ENCODE measurements at places on chromosomes 12 and 14.

- DNase-seq: no peak
Observed at GRCh38 chr12:89490922-89491321, 33.7 kb downstream of the GALNT4 start.

- no peak for DNase-seq
Observed at GRCh38 chr12:109997393-109997792, 1.2 kb upstream of the GIT2 start.

DNA sequence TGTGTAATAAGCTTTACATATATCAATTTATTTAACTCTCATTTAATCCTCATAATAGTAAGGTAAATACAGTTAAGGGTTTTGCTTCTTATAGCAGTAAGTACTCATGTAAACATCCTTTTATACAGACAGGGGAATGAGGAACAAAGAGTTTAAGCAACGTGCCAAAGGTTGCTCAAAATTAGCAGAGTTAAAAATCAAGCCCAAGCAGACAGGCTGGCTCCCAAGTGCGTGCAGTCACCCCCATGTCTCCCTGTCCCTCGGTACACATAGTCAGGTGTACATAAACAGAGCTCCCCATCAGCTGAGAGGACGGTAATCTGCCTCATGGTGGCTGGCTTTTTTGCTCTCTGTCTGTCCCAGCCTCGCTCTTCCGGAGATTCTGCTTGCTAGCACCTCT is 126.4 kb downstream of the DERA start:
- DNase-seq: no peak

GRCh38 chr12:132406493-132407450 is 77.4 kb upstream of the GALNT9 start:
- DNase-seq: no peak

DNA sequence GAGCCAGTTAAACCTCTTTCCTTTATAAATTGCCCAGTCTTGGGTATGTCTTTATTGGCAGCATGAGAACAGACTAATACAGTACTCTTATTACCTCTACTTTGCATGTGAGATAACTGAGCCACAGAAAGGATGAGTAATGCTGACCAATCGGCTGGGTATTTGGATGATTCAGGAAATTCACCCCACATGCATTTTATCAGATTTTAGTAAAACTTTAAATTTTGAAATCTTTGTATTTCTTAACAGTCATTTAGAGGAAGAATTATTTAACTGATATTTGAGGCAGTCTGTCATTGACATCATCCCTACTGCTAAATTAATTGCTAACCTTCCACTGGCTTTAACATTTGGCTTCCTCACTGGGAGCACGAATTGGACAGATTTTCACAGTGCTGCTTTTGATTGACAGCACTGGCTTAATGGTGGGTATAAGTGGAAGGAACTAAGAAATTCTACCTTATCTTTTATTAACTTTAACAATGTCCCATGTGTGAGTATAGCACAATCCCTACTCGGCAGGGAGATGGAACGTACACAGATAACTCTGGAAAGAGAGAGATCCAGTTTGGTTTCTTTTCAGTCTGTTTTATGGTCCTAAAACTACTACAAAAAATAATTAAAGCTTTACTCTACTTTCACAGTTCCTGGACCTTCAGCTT is 261.0 kb downstream of the DACT1 start:
- no peak for DNase-seq

DNA sequence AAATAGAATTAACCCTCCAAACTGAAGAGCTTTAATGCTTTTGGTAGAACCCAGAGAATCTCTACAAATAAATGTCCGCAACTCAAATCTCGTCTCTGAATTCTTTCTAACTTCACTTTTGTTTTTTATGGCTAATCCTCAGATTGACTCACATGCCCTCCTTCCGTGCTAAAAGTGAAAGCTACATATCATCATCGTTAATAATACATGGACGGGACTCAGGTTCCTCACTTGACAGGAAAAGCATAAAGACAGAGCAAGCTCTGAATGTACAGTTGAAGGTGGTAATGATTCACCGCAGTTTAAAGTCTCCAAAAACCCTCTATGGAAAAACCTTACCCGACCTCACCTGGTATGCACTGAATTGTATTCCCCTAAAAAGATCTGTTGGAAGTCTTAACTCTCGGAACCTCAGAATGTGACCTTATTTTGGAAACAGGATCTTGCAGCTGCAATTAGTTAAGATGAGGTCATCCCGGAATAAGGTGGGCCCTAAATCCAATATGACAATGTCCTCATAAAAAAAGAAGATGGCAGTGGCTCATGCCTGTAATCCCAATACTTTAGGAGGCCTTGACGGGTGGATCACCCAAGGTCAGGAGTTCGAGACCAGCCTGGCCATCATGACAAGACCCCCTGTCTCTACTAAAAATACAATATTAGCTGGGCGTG is 147.4 kb upstream of the FOXN3 start:
- no peak for DNase-seq

DNA sequence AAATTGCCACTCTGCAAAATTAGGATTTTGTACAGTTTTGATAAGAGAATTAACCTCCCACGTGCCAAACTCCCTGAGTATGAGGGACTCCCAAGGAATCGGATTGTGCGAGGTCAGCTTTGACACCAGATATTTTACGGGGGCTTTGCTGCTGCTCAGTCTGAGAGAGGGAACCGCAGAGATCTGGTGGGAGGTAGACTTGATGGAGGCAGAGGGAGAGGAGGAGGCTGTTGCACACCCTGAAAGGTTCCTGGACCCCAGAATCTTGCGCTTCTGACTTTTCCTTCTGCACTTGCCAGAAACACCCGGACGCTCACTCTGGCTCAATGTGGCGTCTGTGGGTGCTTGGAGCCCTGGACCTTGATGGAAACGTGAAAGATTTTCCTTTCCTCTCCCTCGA is 83.9 kb downstream of the PAPOLA start:
- DNase-seq: no peak

Data from T-helper 1 cell (primary cell).